ENCODE measurements at places on chromosomes 7 and 10. TPM values are rescaled to one million over a fixed set of nuclear protein-coding genes. Genes with fewer than 3 reads are reported as not detected.

DNA sequence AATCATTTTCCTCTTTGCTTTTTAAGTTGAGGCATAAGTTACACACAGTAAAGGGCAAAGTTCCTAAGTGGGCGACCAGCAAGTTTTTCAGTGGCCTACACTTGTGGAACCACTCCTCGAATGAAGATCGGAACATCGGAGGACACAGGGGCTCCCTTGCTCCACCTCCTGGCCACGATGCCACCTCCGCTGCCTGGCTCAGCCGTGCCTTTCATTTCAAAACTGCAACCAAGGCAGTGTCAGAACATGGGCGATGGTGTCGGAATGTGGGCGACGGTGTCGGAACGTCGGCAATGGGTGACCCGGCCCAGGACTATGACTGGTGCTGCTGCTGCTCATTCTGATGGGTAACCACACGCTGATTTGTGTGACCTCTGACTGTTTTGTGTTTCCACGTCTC is 9.6 kb upstream of the VIPR2 start:
- no peaks in the 10 kb centered on the region for H3K27me3 ChIP-seq
- no peak overlapping the region for H3K4me3 ChIP-seq
- H3K36me3 ChIP-seq, result no peaks in the 10 kb centered on the region
- H3K4me1 ChIP-seq, result no peaks in the 10 kb centered on the region
- no peak for DNase-seq

The CNPY1 gene
- not detected for total RNA-seq

GRCh38 chr7:64907641-64908326 is 4.7 kb downstream of the ZNF273 start:
- DNase-seq, result no peak
- H3K27me3 ChIP-seq, result no peaks in the 10 kb centered on the region
- peaks cover under 1% of the 10 kb centered on the region for H3K4me1 ChIP-seq
- no peaks in the 10 kb centered on the region for H3K36me3 ChIP-seq
- no peak overlapping the region for H3K27ac ChIP-seq
- no peak overlapping the region for H3K4me3 ChIP-seq

- H3K27me3 ChIP-seq, result no peaks in the 10 kb centered on the region
- peak; percentile 65 for DNase-seq
- H3K4me3 ChIP-seq, result no peak overlapping the region
- no peak overlapping the region for H3K27ac ChIP-seq
Measured at GRCh38 chr7:134636008-134636449, 10.6 kb upstream of the BPGM start.

The PDE1C gene
- total RNA-seq, result 2.9 TPM

GRCh38 chr10:33157103-33157502 is 177.4 kb downstream of the NRP1 start:
- peaks cover 10% of the 10 kb centered on the region for H3K4me1 ChIP-seq
- peaks cover 3% of the 10 kb centered on the region for H3K27me3 ChIP-seq
- H3K36me3 ChIP-seq, result no peaks in the 10 kb centered on the region
- DNase-seq, result peak; percentile 46

The UPP1 gene
- 53.6 TPM for total RNA-seq

DNA sequence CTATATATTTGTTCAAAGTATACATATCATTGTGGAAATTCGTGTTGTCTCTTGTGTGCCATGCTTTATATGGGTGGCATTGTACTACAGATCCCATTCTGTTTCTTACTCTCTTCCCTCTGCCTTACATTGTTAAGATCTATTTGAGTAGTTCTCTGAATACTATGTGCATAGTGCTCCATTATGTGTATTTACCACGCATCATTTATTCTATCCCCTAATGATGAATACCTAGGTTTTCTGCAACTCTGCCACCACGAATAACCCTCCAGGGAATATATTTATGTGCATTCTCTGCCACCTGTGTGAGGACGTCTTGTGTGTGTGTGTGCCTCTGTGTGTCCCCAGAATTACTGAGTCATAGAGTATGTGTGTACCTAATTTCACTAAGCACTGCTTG is 431.2 kb upstream of the C7orf33 start:
- no peaks in the 10 kb centered on the region for H3K36me3 ChIP-seq
- H3K27me3 ChIP-seq, result no peaks in the 10 kb centered on the region
- H3K4me1 ChIP-seq, result no peaks in the 10 kb centered on the region

- H3K36me3 ChIP-seq, result no peaks in the 10 kb centered on the region
- DNase-seq, result no peak
- no peak overlapping the region for H3K27ac ChIP-seq
- H3K27me3 ChIP-seq, result no peaks in the 10 kb centered on the region
- H3K4me1 ChIP-seq, result peaks cover 22% of the 10 kb centered on the region
Measured at GRCh38 chr10:95254629-95255028, 36.2 kb downstream of the PDLIM1 start.

- no peak overlapping the region for H3K27ac ChIP-seq
- no peak for DNase-seq
- H3K4me1 ChIP-seq, result peaks cover 21% of the 10 kb centered on the region
- H3K4me3 ChIP-seq, result no peak overlapping the region
Measured at GRCh38 chr7:155809947-155810769, 2.1 kb downstream of the SHH start.

DNA sequence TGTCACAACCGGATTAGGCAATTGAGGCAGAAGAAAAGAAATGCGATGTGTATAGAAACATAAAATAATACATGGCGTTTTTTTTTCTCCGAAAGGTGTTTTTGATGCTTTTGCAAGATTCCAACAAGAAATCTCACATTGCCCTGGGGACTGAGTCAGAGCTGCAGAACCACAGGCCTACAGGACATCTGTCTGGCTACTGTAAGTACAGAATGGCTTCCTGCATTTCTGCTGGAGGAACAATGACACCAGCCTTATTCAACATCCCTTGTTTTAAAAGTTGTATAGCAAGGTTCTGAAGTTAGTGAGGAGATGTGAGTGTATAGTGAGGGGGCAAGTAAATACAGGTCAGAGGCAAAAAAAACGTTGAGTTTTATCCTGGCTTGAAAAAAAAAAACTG is 256.4 kb downstream of the ABCA13 start:
- no peak for DNase-seq
- no peaks in the 10 kb centered on the region for H3K4me1 ChIP-seq
- H3K4me3 ChIP-seq, result no peak overlapping the region
- H3K27me3 ChIP-seq, result no peaks in the 10 kb centered on the region

The BAZ1B gene
- total RNA-seq, result 72.6 TPM

The BTBD16 gene
- 0.78 TPM for total RNA-seq

DNA sequence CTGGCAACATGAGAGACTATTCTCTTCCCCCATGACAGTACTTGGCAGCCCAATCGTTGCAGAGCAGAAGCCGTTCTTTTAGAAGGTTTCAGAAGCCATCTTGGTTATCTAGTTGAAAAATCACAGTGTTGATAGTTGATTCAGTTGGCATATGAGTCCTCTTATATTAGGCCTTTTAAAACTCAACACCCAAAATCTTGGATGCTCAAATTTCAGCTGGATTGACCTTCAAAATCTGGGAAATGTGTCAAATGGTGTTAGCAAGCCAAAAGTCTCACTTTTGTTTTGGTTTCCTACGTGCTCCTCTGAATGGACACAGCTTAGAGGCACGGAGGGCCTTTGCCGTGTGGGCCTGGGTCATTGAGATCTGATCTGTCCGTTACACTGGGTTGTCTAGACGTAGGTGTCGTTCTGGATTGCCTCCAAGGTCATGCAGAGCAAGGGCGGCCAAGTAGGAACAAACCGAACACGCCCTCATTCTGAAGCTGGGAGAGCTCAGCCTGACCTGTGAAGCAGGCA is 59.3 kb upstream of the BMPER start:
- no peaks in the 10 kb centered on the region for H3K27me3 ChIP-seq
- no peak overlapping the region for H3K27ac ChIP-seq
- no peaks in the 10 kb centered on the region for H3K4me1 ChIP-seq

Data from endothelial cell of umbilical vein (primary cell).